ENCODE measurements at places on chromosomes 3 and 15.
A peak's percentile ranks its signal among the peaks of the same experiment; 100 is the strongest.

DNA sequence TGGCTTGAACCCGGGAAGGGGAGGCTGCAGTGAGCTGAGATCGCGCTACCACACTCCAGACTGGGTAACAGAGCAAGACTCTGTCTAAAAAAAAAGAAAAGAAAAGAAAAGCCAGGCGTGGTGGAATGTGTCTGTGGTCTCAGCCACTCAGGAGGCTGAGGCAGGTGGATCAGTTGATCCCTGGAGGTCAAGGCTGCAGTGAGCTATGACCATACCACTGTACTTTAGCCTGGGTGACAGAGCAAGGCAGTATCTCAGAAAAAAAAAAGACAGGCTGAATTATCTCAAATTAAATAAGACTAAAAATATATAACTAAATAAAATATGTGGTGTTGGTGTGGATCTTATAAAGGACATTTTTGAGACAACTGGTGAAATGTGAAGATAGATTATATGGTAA, 20.6 kb downstream of the SMARCC1 start:
- no peak for DNase-seq

DNA sequence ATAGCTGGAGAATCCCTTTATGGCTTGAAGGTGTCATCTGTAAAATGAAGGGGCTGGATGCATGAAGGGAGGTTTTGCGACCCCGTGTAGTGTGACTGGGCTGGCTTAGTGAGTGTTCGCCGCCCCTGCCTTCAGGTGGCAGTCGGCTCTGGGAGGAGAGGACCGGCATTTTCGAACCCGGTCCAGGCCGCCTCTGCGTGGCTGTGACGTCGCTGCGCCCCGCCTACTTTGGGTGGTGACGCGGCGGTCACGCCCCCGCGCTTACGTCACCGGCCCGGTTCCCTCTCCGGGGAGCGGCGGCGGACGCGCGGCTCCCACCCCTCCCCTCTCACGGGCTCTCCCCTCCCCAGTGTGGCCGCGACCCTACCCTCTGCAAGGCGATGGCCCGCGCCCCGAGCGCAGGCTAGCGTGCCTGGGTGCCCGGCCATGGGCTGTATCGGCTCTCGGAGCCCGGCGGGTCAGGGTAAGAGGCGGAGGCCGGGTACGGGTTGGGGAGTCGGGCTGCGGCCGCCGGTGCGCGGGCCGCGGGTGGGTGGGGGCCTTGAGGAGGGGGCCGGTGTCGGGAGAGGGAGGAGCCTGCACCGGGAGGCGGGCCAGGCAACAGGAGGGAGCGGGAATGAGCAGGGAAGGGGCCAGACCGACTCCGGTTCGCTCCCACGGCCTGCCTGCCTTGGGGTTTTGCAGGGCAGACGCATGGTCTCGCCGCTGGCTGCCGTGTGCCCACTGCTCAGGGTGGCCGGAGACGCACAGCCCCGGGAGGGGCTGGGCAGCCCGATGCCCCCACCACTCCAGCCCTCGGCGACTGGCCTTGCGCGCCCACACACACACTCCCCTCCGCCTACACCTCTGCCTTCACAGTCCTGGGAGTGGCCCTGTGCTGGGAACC, 1.5 kb upstream of the FAM131A start:
- peak; percentile 81 for DNase-seq

GRCh38 chr3:159852266-159852665, 136.4 kb upstream of the IL12A start:
- no peak for DNase-seq

DNA sequence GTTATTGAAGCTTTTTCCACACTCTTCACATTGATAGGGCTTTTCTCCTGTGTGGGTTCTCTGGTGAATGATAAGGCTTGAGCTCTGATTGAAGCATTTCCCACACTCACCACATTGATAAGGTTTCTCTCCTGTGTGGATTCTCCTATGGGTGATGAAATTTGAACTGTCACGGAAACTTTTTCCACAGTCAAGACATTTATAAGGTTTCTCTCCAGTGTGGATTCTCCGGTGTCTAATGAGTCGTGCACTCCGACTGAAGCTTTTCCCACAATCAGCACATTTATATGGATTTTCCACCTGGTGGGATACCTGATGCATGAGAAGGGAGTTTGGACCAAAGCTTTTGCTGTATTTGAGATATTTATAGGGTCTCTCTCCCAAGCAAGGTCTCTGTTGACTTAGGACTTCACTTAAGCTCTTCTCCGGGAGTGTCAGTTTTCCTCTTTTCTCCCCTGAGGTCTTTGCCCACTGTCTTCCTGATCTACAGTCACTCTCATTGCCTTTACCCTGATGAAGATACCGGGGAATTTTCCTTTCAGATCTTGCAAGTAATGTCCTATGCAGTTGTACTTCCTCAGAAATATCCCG, 9.4 kb downstream of the ZSCAN29 start:
- DNase-seq: no peak

- no peak for DNase-seq
Measured at GRCh38 chr3:71361334-71361890, 222.1 kb downstream of the FOXP1 start.

DNA sequence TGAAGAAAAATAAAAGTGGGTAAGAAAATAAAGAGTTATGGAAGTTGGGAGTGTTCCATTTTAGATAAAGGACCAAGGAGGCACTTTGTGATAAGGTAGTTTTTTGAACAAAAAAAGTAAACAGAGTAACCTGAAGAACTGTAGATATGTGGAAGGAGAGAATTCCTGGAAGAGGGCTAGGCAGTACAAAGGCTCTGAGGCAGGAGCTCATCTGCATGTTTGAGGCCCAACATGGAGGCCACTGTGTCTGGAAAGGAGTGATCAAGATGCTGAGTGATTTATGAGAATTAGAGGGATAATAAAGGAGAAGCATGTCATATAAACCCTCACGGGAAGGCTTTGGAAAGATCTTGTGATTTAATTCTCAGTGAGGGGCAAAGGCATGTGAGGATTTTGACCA, 126.5 kb downstream of the DTWD1 start:
- no peak for DNase-seq

GRCh38 chr3:8500989-8501370, 643 bp upstream of the LMCD1 start:
- DNase-seq: no peak

DNA sequence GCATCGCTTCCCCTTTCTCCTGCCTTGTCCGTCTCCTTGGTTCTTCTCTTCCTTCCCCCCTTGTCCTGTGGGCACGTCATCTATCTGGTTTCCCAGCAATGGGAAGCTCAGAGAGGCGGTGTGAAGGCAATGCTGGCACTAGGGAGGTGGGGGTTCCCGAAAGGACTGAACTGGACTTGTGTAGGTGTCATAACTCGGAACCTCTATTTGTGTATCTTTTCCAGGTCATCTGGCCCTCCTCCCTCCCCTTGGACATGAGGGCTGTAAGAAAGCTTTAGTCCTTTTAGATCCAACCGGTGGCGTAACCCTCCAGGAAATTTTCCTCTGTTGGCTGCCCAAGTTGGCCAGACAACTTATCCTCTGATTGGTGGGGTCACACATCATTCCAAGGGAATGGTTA, 231.5 kb upstream of the TLE3 start:
- DNase-seq: no peak

DNA sequence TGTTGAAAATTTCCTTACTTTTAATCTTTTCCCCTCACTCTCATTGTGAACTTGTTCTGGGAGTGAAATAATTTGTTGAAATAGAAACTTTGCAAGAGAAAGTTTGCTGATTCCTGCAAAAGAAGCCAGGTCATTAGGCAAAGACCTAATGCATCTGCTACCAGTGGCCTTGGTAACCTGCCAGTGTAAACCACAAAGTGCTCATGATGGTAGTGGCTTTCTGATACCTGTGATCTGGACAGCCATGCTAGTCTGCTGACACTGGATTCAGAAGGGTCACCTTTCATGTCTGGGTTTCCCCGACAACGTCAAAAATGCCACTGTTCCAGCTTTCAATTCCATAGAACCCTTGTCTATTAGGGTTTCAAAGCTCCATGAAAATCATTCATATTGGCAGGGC, 123.7 kb upstream of the MCTP2 start:
- no peak for DNase-seq

DNA sequence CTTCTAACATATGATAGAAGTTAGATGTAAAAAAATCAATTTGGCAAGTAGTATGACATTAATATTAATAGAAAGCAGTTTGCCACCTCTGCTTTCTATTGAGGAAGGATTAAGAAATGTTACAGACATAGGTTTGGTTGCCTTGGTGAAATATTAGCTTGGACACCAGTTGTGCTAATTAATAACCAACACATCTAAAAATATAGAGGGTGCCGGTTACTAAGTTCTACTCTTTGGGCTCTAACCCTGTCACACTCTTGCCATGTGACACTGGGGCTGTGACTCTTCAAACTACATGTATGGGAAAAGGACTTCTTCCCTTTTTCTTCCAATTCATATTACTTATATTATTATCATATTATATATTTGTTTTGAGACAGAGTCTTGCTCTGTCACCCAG, 64.4 kb downstream of the TRIM71 start:
- DNase-seq: no peak

DNA sequence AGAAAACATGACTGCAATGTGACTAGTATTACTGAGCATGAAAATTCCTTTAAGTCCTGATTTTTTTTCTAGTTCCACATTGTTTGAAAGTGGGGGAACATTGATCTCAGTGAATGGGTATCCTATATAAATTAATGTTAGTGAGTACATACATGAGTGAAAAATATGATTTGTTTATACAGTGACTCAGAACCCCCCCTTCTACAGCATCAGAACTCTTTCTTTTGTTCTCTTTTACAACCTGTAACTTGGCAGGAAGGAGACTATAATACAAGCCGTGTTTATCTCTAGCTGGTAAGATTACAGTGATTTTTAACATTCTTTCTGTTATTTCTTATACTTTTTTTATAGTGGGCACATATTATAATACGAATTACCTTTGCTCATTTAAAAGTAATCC, 384.7 kb downstream of the PDCD6IP start:
- no peak for DNase-seq

DNA sequence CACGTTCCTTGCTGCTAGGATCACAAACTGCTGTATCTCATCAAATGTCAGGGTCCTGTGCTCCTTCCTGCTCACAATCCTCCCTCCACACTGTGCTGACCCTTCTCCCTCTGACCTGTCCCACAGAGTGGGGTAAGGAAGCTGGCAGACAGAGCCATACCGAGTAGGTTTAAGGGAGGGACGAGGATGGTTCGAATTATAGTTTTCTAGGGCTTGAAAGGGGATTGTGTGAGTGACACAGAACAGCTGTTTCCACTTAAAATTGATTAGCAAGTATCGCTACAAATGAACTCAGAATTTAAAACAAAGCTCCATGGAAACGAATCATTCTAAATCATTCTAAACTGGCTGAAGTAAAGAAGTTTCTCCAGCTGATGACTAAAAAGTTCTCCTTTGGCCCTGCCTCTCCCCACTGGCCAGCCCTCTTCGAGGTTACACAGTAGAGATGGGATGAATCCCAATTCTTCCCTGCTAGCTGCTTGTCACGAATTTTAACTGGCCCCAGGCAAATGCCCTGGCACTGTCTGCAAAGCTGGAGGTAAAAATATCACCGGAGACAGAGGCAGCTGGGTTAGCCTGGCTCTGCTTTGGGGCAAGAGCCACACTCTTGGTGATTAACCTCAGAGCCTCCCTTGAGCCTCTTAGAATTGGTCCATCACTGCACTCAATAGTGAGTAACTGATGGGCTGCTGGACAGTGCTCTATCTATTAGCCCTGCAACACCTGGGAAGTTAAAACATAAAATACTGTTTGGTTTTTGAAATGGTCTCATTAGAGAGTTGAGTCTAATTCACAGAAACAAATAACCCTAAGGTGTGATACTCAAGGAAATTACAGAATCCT, 194.9 kb downstream of the CHST2 start:
- no peak for DNase-seq

DNA sequence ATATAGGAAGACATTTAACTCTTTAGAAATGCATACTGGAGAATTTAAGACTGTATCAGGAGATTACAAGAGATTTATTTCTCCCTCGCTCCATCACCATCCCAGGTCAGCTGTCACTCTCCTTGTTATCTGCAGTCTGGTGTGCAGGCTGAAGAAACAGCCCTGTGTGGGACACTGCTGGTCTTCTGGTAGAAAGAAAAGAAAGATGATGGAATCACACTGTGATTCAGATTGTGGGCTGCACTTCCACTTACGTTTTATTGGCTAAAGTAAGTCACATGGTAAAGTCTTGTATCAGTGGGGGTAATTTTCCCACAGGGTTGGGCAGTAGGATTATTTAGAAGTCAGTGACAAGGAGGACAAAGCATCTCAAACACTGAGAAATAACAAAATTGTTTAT, 18.1 kb upstream of the ATP1B3 start:
- no peak for DNase-seq

DNA sequence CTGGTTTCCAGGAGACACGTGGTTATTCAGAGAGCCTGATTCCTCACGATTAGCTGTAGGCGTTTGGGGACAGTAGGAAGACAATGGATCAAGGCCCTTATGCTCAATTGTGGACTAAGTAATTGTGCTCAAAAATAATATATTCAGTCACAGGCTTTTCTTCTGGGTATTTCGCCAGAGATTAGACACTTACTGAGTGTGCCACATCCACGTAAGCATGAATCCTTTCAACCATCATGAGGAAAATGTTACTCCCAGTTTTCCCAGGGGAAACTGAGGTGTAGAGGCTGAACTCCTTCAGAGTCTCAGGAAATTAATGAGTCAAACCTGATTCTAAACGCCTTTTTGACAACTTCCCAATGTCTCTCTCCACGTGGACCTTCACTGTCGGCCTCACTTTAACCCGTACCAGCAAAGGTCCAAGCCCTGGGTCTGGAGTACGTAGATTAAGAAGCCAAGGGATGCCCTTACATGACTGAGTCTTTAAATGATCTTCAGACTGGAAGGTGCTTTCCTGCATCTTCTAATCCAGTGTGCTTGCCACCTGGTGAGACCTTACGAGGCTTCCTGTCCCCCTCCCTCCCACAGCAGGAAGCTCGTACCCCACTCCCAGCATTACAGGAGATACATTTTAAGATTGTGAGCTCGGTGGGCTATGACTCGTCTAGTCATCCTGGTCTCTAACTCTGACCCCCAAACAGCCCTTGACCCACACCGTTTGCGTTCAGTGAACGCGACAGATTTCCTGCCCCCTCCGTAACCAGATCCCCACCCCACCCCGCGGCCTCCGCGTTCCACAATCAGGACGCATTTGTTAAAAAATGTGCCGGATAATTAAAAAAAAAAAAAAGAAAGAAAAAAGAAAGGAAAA, 1.7 kb downstream of the PKM start:
- no peak for DNase-seq

DNA sequence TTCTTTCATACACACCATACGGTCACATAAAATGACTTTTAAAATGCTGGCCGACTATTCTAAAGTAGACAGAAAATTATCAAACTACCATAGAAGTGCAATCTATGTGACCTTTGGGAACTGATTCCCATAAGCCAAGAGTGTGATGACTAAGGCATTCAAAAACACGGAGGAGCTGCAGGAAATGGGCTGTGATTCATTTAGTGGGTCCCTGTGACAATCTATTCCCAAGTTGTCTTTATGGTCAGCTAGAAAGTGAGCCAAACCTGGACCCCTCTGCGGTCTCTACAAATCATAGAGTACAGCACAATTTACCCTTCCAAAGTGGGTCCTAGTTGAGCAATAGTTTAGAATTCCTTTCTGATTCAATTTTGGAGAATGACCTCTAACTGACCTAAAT, 251.5 kb upstream of the CBLB start:
- no peak for DNase-seq

Measured in NCI-H510A treated with DMSO at 0.1 percent for 48 hours (cell line).